ENCODE measurements at places on chromosomes 13 and 19.
A peak's percentile ranks its signal among the peaks of the same experiment; 100 is the strongest.

DNA sequence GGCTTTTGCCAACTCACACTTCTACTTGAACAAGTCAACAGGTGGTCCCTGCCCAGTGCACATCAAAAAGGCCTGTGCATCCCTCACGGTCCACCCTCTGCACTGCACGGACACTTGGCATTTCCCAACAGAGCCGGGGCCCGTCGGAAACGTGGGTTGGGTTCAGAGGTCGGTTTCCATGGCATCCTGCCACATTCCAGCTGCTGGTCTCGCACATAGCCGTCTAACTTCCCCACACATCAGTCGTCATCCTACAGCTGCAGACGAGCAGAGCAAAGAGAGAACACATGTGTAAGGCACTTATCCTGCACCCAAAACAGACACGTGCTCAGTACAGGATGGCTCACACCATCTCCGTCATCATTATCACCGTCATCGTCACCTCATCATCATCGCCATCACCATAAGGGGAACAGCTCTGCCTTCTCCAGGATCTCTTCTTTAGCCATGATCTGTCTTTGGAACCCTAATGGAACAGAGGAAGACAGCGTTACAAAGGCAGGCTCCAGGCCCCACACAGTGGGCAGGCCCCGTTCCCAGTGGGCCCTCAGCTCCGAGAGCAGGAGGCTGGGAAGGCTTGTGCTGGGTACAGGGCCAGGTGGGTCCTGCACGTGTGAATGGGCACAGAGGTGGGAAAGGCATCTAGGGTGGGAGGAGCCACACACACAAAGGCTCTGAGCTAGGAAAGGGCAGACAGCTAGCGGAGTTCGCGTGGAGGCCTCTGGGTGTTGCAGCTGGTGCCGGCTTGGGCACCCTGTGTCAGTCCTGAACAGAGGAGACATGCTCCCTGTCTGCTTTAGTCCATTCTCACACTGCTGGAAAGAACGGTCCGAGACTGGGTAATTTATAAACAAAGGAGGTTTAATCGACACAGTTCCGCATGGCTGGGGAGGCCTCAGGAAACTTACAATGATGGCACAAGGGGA lies 170.8 kb upstream of the SOX1 start:
- DNase-seq = no peak

- DNase-seq = peak; percentile 90
Observed at GRCh38 chr19:42423462-42424344, 3.5 kb downstream of the LIPE start.

DNA sequence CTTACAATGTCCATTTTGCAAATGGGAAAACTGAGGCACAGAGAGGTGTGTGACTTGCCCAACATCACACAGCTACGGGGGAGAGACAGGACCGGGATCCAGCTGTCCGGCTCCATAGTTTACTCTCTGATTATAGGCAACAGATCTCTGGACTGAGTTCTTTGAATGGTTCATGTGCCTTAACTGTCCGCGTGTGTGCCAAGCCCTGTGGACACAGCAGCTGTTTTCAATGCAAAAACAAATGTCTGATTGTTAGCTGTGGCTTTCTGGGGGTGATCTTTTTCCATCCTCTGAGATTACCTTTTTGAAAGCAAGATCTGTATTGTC lies 94.1 kb downstream of the KL start:
- DNase-seq = no peak

GRCh38 chr13:35566340-35566739 lies 89.9 kb upstream of the MAB21L1 start:
- DNase-seq = no peak

- DNase-seq = no peak
Observed at GRCh38 chr19:6696239-6696820, 24.1 kb downstream of the C3 start.

- peak; percentile 52 for DNase-seq
Observed at GRCh38 chr19:8445488-8446001, 770 bp downstream of the HNRNPM start.

DNA sequence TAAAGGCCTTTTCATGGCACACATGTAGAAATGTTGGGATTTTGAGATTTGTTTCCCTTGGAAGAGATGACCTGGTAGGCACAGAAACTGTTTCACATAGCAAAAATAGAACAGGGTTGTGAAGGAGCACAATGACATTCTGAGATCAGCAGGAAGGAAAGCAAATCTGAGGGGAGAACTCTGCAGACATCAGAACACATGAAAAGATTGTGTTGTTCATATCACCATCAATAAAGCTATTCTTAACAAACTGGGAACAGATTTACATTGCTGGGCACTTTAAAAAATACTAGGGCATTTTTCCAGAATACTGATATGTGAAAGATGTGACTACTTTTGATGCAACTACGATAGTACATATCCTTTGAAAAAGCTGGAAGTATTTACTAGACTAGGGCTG lies 481.7 kb downstream of the MYO16 start:
- no peak for DNase-seq

DNA sequence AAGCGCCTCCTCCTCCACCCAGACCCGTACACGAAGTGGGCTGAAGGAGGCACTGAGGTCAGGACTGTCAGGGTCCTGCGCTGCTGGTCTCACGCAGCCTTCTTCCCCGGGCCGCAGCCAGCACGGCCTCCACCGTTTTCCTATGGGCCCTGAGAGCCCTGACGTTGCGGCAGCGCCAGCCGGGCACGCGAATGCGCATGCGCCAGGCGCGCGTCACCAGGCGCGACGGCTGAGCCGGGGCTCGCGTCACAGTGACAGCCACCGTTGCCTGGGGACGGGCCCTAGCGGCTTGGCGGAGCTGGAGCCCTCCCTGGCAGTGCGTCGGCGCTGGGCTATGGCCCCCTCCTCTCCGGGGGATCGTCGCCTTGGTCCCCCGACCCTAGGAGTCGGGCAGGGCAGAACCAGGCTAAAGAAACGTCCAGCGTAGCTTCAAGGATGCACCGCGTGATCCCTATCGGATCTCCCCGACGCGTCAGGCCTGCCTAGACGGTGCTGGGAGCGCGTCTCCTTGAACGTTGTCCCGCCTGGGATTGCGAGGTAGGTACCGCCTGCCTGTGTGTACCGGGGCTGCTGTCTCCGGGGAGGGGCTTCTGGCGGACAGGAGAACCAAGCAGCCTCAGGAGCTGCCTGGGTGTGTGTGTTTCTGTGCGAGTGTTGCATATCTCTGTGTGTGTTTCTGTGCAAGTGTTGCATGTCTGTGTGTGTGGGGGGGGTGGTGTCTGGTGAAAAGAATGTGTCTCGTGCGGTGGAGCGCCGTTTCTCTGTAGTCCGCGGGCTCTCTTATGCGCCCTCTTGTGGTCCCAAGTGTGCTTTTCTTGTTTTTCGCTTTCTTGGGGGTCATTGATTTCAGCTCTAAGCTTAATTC lies 43.2 kb downstream of the ZNF571 start:
- DNase-seq = peak; percentile 59

DNA sequence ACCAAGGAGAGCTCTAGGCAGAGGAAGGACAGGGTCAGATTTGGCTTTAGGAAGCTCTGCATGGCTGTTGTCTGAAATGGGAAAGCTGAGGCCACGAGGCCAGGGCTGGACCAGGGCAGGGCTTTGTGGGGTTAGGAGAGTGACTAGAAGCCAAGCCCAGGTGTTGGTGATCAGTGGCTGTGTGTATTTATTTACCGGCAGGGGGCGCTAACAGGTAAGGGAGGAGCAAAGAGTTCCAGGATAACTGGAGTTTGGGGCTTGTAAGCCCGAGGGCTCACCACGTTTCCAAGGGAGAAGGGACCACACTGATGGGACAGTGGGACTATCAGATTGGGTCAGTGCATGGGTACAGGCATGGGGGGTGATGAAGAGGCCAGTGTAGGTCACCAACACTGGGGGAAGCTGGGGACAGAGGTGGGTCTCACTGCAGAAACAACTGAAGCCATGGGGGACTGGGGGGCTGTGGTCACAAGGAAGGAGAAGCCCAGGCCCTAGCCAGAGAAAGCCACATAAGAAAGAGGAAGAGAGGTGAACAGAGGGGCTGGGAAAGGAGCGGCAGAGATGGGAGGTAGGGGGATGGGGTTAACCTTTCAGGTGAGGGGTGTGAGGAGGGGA lies 3.9 kb downstream of the TMEM147 start:
- DNase-seq = peak; percentile 80

GRCh38 chr13:112260108-112261055 lies 115.8 kb upstream of the SPACA7 start:
- DNase-seq = no peak

DNA sequence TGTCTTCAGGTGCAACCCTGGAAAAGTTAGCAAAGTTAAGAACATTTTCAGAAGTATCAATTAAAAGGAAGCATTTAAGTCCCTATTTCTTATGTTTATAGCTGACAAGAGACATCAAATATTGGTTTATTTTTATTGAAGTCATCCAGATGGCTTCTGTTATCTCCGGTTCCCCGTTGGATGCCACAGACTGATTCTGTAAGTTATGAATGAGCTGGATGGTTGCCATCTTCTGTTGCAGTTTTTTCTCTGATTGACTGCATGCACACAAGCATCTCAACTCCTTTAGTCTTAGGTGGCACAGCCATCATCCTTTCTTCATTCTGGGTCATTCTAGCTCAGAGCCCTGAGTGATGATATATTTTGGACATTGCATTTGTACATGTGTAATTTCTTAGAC lies 10.6 kb upstream of the OXGR1 start:
- DNase-seq = no peak

DNA sequence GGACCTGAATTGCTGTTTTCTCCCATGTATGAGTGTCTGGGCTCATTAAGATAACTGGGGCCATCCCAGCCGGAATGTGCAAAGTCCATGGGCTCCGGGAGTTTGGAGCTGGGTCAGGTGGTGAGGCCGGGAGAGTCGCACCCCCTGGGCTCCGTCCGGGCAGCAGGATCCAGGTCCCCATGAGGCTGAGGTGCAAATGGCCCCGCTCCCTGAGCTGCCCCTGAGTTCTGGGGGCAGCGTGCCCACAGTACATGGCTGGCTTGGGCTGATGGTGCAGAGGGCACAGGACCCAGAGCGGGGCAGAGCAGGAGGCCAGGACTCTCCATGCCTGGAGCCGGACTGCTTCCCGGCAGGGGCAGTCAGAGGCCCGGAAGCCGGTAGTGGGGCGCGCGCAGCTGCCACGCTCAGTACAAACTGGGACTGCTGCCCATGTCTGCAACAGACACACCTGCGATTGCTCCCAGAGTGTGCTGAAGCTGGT lies 136.0 kb downstream of the KDM4B start:
- no peak for DNase-seq
